ENCODE measurements at places on chromosomes 6 and 20.

DNA sequence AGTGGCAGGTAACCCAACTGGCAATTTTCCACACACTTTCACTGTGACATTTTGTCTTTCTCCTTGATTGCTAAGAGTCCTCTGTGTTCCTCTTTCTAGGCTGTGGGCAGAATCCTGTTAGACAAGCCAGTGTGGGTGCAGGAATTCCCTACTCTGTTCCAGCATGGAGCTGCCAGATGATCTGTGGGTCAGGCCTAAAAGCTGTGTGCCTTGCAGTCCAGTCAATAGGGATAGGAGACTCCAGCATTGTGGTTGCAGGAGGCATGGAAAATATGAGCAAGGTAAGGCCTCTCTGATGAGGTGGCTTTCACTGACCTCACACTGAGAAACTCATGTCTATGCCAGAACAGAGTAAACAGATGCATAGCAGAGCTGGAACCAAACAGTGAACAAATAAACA, 5.1 kb downstream of the ACAT2 start:
- no peak for DNase-seq

- no peak for DNase-seq
Measured at GRCh38 chr6:30572148-30572547, 906 bp downstream of the ABCF1 start.

DNA sequence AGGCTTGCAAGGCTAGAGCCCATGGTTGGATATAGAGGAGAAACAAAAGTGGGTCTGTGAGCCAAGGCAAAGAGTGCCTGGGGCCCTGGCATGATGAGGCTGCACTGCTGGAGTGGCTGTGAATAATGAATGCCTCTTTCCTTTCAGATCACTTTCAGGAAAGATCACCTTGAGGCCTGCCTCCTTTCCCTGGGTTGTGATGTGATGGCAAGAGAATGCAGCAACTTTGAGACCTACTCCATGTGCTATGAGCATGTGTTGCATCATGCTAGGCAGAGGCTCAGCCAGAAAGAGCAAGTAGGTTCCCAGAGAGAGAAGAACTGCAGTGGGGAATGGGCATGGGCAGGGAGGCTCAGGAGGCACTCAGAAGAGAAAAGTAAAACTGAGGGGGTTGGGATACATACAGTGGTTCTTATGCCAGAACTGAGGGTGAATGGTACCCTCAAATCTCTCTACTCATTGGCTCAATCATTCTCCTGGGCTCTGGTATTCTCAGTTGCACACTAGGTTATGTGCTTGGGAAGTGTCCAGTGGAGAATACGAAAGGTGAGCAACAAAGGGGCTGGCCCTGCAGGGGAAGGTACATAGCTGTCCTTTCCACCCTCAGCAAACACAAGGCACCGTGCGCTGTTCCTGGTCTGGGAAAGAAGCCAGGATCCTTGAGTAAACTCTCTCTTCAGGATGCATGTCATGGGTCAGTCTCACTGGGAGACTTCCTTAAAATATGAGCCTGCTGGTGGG, 45.9 kb downstream of the CD164 start:
- no peak for DNase-seq

DNA sequence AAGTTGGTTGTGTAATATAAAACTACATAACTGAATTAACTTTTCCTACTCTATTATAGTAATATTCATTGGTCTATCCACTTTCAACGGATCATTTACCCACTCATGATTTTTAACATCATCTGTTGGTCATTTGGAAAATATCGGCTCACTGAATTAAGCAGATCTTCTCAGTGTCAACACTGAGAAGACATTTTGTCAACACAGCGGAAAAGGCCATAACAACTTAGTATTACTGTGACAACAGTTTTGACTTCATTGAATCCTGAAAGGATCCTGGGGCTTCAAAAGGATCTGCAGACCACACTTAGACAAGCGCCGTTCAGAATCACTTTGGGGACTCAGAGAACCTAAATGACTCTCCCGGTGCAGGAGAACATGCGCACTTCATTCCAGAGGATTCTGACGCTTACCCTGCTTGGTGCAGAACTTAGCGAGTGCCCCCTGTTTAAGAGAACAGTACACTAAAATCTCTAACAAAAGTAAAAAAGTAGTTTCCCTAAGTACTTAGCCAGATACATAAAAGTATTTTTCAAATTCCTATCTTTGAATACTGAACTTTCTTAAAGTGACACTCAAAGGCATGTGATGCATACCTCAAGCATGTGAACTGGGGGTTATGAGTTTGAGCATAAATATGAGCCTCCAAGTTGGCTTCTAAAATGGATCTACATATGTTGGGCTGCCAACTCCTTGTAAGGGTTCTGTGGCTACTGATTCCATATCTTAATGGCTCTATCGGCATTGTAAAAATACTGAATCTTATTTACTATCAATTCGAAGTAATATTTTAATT, 4.0 kb downstream of the ZBTB2 start:
- no peak for DNase-seq

DNA sequence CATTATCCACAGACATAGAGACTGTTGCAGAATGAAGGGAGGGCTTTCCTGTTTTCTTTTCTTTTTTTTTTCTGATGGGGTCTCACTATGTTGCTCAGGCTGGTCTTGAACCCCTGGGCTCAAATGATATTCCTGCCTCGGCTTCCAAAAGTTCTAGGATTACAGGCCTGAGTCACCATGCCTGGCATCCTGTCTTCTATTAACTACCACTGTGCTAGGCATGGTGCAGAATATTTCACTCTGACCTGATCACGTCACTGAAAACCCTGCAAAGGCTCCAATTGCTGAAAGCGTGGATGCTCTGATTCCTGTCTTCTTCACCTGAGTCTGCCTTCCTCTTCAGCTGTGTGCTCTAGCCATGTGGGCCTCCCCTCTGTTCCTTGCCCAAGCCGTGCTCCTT, 8.5 kb upstream of the DNMT3B start:
- no peak for DNase-seq

DNA sequence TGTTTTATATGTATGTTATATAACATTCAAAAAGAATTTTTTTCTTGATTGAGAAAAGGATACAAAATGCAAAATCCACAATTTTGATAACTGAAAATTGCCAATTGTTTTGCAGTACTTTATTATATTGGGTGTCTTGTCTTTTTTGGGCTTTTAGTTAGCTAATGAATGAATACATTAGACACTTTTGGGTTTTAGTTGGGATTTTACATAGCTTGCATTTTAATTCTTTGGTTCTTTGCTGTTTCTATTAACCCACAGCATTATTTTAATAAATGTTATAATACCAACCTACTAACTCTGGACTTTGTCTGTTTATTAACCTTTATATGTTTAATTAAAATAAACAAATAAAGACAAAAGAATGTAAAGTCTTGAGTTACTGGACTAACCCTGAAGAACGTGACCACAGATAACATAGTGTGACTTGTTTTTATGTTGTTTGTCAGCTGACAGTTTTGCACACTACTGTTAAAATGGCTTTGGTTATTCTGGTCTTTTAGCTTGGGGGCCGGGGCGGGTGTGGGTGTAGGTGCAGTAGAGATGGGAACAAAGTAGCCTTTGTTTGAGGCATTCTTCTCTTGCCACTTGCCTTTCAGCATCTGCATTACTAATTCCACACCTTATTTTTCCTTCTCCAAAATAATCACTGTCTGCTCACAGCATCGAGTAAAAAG, 159.1 kb downstream of the QKI start:
- DNase-seq, result no peak

- DNase-seq, result no peak
Measured at GRCh38 chr6:144931172-144932035, 646.3 kb downstream of the UTRN start.

All from NCI-H2081 treated with DMSO at 0.1 percent for 48 hours (cell line).